ENCODE measurements at places on chromosomes 1 and 21. TPM values are rescaled to one million over a fixed set of nuclear protein-coding genes. Genes with fewer than 3 reads are reported as not detected.

The FAM163A gene
- 0.19 TPM for total RNA-seq

The ZNF593OS gene
- not detected for total RNA-seq

The CGN gene
- 0.32 TPM for total RNA-seq

The SCNM1 gene
- 18.3 TPM for total RNA-seq

The STPG1 gene
- total RNA-seq: 7.8 TPM

The RC3H1 gene
- total RNA-seq: 21.4 TPM

The S100A2 gene
- total RNA-seq: 0.97 TPM

The IL24 gene
- total RNA-seq: not detected

The FOXD3 gene
- 1.6 TPM for total RNA-seq

The RNU1-4 gene
- total RNA-seq: 3,675 TPM

The RGS8 gene
- total RNA-seq: not detected

The CRABP2 gene
- 0.76 TPM for total RNA-seq

The BLACAT1 gene
- 0.09 TPM for total RNA-seq
